ENCODE measurements at places on chromosomes 4 and X.
A peak's percentile ranks its signal among the peaks of the same experiment; 100 is the strongest.

DNA sequence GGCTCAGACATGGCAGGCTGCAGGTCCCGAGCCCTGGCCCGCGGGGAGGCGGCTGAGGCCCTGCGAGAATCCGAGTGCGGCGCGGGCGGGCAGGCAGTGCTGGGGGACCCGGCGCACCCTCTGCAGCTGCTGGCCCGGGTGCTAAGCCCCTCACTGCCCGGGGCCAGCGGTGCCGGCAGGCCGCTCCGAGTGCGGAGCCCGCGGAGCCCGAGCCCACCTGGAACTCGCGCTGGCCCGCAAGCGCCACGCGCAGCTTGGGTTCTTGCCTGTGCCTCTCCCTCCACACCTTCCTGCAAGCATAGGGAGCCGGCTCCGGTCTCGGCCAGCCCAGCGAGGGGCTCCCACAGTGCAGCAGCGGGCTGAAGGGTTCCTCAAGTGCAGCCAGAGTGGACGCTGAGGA, 97.5 kb downstream of the QDPR start:
- no peak for DNase-seq

DNA sequence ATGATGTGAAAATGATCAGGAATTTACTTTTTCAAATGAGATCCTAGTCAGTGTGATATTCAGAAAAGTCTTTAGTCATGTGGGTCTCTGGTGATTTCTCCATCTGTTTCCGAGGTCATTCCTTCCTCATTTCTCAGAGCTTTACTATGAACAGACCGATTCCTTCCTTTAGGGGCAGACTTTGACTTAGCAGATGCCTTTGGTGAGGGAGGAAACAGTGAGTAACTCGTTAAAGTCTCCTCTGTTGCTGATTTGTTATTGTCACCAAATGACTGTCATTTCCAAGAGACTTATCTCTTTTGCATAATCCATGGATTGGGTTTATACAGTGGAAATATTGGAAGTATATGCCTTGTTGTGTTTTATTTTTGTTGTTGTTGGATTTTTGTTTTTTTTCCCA, 76.2 kb upstream of the CD99 start:
- no peak for DNase-seq

DNA sequence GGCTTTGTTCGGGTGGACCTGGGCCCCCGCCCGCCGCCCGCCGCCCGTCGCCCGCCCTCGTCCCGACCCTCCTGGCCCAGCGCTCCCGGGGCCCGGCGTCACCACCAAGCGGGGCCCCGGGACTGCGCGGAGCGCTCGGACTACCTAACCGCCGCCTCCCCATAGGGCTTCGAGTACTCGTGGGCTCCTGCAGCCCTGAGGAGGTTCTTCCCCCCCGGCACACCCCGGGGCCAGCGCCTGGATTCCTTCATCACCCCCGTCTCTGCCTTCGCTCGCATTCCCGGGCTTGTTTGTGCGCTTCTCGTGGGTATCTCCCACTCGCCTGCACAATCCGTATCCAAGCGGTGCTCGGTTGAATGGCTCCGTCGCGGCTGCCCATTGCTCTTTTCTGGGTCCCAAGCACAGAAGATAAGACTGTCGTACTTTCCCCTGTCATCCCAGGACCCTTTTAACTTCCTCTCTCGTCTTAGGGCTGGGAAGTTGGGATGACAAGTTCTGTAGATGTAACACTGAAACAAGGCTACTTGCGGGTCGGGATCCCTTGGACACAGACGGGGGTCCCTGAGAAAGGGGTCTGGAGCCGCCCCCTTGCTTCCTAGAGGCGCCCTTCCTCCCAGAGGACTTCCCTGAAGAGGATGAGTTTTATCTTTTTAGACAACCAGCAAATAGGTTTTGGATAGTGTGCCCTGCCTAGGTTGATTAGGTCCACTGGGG, 565 bp downstream of the MOB1B start:
- DNase-seq: peak; percentile 42

GRCh38 chrX:144327495-144327894, 443.6 kb downstream of the UBE2NL start:
- no peak for DNase-seq

GRCh38 chrX:133859336-133859735, 126.1 kb downstream of the GPC3 start:
- DNase-seq: no peak

DNA sequence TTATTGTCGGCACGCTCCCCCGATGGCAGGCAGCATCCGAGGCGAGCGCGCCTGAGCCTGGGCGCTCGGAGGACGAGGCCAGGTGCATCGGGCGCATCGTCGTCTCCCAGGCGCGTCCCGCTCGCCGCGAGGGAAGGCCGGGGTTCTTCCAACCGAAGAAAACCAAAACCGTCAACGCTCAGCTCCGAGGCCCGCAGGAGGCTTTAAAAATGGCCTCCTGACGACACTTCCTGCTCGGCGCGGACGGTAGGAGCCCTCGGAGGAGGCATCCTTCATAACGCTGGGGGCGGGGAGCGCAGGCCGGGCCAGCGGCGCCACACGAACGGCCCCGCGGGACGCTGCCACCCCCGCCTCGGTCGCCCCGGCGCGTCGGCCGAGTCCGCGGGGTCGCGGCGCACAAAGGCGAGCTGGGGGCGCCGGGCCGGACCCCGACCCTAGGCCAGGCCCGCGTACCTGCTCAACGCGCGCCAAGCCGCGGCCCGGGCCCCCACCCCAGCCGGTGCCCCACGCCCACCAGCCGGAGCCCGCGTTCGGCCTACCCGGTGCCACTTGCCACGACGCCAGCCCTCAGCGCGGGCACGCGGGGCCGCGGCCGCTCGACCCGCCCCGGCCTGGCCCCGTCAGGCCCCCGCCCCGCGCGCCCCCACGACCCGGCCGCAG, 501 bp downstream of the ZNF518B start:
- DNase-seq: peak; percentile 60

- DNase-seq: no peak
These were observed 11.4 kb downstream of the FGF2 start for GRCh38 chr4:122838034-122838433.

DNA sequence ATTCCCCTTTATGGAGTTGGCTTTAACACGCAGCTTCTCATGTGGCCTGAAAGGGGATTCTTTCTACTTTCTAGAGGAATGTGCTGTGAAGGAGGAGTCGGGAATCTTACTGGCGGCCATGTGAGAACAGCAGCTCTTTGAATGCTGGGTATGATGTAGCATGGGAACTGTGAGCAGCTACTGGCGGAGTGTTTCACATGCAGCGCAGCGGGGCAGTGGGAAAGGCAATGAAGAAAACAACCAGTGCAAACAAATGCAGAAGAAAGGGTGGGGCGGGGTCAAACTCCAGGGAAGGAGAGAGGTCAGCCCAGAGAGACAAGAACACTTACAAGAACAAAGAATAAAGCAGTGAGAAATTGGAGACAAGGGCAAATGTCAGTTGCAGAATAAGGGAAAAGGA, 363.8 kb upstream of the FTHL17 start:
- no peak for DNase-seq

DNA sequence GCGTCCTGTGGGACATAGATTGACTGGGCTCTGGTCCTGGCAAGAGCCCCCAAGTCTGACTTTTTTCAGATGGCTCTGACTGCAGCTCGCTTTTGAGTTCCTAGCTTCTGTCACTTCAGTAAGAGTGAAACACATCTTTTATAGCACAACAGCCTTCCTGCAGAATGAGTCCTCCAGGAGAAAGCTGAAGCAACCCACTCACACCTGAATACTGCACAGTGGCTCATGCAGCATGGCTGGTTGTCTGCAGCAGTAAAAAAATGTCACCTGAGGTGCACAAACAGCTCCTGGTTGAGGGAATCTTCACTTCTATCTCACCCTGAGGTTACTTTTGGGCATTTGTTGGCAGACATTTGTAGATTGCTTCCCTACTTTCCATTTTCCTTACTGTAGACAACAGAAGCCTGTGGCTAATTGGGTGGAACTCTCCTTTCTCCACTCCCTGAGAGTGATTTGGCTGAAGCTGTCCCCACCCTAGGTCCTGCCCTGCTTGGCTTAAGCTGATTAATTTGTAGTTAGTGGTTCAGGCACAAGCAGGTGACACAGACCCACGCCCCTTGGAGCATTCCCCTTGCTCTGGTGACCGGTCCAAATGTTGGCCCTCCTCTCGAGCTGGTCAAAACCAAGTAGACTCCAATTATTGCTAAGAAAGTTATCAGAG, 99.7 kb downstream of the NPNT start:
- DNase-seq: no peak

GRCh38 chr4:188336891-188337290, 197.7 kb downstream of the TRIML1 start:
- no peak for DNase-seq

DNA sequence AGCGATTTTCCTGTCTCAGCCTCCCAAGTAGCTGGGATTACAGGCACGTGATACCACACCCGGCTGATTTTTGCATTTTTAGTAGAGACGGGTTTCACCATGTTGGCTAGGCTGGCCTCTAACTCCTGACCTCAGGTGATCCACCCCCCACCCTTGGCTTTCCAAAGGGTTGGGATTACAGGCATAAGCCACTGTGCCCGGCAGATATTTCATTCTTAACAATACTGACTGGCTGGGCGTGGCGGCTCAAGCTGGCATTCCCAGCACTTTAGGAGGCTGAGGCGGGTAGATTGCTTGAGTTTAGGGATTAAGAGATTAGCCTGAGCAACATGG, 1.3 kb downstream of the PQBP1 start:
- DNase-seq: no peak

DNA sequence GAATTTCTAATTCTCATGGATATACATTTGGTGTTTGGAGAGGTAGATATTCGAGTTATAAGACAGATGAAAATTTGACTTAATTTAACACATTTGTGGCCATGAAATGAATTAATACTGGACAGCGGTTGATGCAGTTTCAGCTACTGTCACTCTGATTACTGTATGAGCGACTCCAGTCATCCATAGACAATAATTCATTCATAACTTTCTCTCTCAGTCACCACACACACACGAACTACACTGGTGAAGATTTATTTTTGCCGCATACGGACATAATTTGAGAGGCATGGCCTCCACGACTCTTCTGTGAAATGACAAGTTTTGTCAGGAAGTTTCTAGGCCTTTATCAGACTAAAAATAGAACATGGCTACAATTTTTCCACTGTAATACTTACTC, 177.0 kb downstream of the TENM3 start:
- no peak for DNase-seq

DNA sequence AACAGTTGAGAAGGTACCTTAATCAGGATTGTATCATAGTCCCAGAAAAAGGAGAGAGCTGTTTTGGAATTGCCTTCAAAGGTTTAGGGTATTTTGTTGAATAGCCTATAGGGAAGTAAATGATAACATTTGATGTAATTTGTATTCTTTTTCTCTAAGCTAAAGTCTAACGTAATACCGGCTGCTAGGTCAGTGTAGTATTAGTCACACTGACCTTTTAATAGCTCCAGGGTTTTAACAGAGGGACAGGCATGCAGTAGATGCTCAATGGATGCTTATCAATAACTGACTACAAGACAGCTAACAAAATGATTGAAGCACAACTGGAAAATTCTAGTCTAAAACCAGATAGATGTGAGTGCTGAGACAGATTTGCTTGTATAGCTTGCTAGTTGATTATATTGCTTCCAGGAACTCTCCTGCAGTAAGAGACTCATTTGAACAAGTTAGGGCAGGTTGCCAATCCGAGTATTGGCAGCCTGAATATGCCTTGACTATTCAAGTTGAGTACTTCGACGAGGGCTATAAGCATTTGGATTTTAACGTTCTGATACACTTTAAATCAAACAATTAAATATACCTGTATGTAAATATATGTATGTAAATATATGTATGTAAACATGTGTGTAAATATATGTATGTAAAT, 16.5 kb upstream of the PNPLA4 start:
- no peak for DNase-seq

GRCh38 chr4:5963611-5964010, 54.6 kb downstream of the C4orf50 start:
- no peak for DNase-seq

- no peak for DNase-seq
These were observed 43.9 kb upstream of the PDGFRA start for GRCh38 chr4:54185044-54185780.
